ENCODE measurements at places on chromosomes 7 and 10.

- DNase-seq: no peak
These were observed 518 bp downstream of the WAPL start for GRCh38 chr10:86520871-86521677.

DNA sequence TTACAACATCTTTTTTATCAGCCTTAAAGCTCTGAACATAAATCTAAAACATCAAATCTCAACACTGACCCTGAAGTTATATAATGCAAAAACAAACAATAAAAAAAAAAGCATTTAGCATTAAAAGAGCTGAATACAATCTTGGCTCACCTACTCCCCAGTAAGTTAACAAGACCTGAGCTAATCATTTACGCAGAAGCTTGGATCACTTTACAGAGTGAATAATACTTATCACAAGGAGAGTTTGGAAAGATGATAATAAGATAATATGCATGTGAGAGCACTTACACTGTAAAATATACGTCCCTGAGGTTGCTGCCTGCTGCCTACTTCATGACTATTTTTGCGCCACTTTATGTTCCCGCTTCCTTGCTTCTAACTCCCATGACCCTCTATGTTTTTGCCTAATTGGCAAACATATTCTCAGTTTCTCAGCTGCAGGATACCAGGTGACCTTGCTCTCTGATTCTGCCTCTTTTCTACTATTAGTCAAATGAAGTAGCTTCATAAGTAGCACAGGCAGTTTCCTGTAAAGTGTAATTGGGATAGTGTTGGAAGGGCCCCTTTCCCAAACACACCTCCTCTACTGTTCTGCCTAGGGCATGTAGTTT, 333.6 kb downstream of the LRRTM3 start:
- no peak for DNase-seq

GRCh38 chr10:123746061-123746460, 79.9 kb downstream of the GPR26 start:
- DNase-seq: no peak

DNA sequence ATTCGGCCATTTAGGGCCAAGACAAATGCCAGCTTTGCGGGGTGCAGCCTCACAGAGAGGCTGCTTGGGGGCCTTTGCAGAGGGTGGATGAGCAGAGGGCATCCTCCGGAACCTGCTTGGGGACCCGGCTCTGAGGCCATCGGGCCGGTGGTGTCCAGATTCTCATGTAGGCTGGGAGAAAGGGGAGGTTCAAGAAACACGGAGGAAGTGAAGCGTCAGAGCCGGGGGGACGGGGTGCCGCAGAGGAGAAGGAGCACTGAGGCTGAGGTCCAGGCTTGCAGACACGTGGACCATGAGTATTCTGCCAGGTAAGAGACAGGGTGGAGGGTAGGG, 150.7 kb upstream of the SHH start:
- no peak for DNase-seq

GRCh38 chr7:150952331-150953050, 25.6 kb downstream of the KCNH2 start:
- no peak for DNase-seq

DNA sequence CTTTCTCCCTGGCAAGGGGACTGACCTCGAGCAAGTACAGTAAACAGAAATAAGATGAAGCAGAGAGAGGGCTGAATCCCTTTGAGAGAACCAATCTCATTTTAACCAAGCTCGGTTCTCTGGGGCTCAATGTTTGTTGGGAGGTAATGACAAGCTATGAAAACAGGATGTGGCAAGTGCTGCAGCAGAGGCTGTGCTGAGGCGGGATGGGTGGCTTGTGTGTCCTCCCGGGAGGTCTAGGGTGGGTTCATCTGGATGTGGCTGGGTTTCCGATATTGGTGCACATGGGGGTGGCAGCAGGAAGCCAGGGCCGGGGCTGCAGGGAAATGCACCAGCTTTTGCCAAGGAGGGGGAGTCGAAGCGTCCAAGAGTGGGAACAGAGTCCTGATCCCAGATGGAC, 84.5 kb downstream of the AOAH start:
- no peak for DNase-seq

DNA sequence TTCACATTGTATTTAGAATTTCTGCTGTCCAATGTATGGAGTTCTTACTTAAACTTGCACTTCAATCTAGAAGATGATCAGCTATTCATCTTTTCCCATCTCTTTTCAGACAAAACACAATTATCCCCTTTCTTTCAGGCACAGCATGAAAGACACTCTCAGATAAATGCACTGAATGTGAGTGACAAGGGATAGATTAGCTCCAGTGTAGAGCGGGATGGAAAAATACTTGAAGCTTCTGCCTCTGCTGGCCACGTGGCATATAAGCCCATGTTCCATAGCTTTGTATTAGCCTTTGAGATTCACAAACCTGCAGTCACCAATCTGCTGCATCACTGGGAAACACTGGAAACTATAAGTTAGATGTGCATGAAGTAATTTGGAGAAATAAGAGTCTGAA, 162.2 kb upstream of the FAM3C start:
- DNase-seq: no peak

DNA sequence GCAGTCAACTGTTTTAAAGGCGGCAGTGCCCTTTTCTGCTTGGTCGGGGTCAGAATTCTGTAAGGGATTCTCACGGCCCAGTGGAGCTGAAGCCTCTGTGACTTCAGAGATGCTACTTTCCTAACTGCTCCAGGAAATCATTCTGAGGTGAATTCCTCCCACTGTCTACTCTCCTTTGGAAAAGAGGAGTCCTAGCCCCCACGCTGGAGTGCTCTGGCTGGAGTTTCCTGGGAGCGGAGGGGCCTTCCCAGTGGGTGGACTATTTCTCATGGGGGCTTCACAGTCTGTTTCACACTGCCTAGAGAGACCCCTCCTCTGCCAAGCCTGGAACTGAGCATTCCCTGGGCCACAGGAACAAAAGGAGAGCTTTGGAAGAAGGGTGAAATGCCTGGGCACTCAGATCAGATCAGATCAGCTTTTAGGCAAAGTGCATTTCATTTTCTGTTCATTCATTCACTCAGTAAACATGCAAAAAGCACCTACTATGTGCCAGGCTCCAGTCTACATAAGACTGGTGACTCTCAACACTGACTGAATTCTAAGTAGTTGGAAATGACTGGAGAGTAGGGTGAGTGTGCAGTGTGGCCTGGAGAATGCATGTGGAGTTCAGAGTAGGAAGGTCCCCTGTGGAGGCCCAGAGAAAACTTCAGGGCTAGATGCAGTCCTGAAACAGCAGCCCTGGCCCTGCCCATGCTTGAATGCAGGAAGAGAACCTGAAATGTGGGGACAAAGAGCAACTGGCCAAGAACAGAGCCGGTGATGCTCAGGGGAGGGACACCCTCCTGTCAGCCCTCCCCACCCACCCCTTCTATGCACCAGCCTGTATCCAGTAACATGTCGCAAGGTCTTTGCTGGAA, 12.2 kb downstream of the ZNF488 start:
- no peak for DNase-seq

- DNase-seq: no peak
These were observed 1.8 kb downstream of the ZMIZ2 start for GRCh38 chr7:44750424-44750823.

DNA sequence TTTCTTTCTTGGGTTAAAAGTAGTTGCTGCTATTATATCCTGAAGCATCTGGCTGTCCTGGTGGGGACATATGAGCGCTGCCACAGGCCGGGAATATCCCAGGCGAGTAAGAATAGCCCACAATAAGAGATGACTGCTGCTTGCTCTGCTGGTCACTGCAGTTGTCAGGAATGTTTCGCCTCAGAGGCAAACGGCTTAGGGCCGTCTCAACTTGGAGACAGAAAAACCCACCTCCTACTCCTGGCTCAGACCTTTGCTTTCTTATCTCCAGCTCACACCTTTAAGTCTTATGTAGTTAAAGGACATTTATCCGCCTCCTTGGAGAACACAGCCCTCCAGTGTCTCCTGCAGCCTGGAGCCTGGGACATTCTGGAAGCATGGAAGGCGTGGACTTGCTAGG, at the start of gene GJD4:
TSS of gene GJD4 (plus strand) at position 151 of the 400 bp plus-strand sequence. CDS start at position 378, 227 bp downstream.
- DNase-seq: no peak

- no peak for DNase-seq
These were observed at the start of gene JAKMIP3 for GRCh38 chr10:132065491-132066105. Gene JAKMIP3, plus strand, starts transcription at chr10:132065946. Its CDS starts 38,863 bp downstream, at chr10:132104809.

GRCh38 chr10:62696798-62697197, 107.7 kb upstream of the ADO start:
- DNase-seq: no peak

GRCh38 chr7:73742338-73742752, 3.7 kb upstream of the ABHD11 start:
- no peak for DNase-seq

DNA sequence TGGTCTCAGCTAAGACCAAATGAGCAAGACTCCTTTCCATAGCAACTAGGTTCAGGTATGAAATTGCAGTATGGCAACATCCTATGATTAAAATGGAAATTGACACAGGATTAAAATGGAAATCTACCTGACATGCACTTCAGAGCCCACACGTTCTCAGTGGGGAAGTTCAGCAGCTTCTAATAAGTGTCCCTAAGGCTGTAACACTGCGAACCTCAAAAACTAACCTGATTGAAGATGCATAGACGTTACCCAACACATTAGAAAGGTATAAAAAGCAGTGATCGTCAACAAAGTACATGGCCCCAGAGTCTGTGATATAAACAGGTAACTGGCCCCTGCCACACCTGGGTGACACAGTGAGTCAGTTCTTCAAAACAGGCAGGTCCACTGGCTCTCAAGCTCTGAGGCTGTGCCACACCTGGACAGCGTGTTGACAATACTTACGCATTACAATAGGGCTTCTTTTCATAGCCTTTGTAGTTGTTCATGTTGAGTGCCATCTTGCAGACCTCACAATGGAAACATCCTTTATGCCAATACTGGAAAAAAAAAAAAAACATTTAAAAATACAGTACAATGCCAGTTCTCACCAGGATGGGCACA, 274.9 kb upstream of the NEBL start:
- no peak for DNase-seq

- DNase-seq: no peak
These were observed 374.0 kb upstream of the STEAP1 start for GRCh38 chr7:89780291-89780690.

DNA sequence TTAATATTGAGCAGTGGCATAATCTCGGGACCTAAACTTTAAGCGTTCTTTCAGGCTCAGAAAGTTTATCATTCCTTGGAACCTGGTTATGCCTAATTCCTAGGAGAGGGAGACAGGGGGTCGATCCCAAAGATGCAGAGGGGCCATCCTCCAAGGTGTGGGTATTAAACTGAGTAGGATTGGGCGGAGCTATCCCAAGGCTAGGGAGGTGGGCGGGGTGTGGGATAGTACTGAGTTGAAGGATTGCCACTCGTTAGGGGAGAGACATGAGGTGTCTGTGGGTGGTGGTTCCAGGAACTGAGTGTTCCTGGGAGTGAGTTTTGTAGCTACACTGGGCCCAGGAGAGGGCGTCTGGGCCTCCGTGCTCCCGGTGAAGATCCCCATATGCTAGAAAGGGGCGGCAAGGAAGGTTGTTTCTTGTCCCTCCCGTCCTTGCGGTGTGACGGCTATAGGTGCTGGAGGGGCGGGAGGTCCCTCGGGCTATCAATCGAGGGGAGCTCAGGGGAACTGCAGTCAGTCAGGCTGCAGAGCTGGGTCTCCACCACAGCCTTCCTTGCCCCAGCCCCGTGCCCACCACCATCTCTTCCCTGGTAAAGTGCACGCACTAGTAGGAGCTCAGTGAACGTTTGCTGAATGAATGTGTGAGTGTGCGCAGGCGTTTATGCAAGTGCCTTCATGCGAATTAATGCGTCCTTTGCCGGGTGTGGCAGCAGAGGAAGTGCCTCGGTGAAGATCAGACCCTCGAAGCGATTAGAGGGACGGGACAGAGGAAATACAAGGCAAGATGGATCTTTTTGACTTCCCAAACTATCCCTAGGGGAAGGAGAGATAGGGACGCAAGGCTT, 3.0 kb upstream of the HMX2 start:
- DNase-seq: no peak

- DNase-seq: no peak
These were observed 147.1 kb upstream of the NRBF2 start for GRCh38 chr10:62985807-62986600.

GRCh38 chr10:32489158-32489557, 43.2 kb downstream of the CCDC7 start:
- DNase-seq: no peak

GRCh38 chr10:707861-708260, 18.4 kb upstream of the DIP2C start:
- no peak for DNase-seq

- no peak for DNase-seq
These were observed 3.0 kb upstream of the PRSS37 start for GRCh38 chr7:141844256-141844655.

DNA sequence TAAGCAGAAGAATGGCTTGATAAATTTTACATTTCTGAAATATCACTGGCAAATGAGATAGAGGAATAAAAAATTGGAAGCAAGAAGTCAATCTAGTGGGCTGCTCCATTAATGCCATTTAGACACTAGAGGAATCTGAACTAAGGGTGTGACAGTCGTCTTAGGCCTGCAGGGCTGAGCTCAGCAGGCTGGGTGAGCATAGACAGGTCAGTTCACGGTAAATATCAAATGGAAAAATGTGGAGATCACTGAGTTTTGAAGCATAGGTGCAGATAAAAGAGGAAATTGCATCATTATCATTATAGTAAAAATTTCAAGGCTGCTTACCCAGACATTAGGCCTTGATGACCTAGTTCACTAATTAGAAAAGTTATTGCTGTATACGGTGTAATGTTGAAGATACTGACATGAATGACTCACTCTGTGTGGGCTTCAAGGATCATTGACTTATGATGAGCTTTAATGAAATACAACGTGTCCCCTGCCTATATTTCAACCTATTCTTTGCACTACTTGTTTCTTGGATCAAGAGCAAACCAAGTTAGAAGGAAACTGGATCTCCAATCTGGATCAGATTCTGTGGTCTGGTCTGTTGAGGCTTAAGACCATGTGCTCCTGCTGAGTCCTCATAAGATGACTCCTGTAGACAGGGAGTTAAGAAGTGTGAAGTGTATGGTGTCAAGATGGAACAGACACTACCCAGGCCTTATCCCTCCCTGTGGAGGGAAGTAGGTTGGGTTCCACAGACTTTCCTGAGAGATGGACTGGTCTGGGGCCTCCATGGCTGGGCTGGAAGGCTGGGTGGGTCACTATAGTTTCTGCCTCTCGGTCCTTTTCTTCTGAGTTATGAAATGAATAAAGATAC, 3.6 kb downstream of the OR2F2 start:
- no peak for DNase-seq
